ENCODE measurements at places on chromosomes 6 and 20.
A peak's percentile ranks its signal among the peaks of the same experiment; 100 is the strongest.

- DNase-seq, result no peak
Observed at GRCh38 chr6:48553467-48554189, 442.6 kb upstream of the PTCHD4 start.

DNA sequence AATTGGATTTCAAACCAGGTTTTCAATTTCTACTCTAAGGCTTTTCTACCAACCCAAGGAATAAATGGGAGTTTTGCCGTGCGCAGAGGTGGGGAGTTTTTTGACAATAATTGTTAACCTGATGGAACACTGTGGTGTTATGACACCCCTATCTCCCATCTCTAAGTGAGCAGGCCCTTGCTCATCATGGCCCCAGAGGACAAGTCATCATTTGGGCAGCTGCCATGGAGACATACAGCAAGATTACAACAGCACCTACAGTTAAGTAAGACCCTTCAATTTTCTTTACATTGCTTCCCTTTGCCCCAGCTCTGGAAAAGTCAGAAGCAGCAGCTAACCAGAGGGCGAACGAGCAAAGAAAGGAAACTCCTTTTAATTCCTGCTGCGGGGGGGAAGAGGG lies 54.3 kb downstream of the ADGRF5 start:
- no peak for DNase-seq

DNA sequence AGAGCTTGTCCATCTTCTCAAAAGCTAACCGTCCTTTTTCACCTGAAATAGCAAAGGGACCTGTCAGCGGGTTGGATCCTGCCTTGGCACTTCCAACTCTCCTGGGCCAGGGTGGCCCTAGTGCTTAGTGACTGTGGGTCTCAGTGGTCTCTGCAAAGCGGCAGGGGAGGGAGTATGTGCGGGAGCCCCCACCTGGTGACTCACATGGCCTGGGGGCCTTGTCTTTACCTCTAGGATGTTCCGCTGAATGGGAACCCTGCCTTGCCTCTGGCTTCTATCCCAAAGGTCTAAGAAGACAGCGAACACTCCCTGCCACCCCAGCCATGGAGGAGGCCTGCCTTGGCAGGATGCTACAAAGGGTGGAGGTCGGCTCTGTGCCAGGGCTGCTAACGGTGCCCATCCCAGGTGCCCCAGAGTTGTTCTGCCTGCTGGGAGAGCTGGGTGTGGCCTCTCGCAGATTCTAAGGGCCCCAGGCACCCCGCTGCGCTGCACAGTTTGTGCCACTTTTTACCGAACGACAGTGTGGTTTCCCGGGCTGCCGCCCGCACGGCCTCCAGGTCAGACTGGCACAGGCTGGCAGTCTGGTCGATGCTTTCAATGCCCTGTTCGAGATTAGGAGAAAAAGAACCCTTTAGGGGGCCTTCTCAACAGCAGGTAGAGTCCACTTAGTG lies 77.2 kb downstream of the PTPN1 start:
- DNase-seq, result no peak

- peak; percentile 47 for DNase-seq
Observed at GRCh38 chr6:146981981-146982380, 222.2 kb upstream of the STXBP5 start.

GRCh38 chr6:169045486-169045885 lies 208.2 kb downstream of the THBS2 start:
- no peak for DNase-seq

DNA sequence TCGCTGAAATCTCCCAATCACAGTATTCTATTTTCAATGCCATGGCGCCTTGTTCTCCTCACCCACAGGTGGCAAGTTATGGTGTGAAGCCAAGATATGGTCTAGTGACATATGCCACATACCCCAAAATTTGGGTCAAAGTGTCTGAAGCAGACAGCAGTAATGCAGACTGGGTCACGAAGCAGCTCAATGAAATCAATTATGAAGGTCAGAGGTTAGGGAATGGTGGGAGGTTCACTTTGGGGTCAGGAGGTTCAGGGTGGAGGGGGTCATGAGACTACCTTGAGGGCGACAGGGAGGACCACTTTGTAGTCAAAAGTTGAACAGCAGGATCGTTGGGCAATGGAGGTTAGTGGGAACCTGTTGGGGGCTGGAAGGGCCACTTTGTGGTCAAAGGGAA lies 2.4 kb downstream of the CFB start:
- no peak for DNase-seq

Measured in DMS53 (cell line).